ENCODE measurements at places on chromosomes 5 and 9.

- DNase-seq = no peak
These were observed 105.8 kb downstream of the SREK1 start for GRCh38 chr5:66249920-66250319.

DNA sequence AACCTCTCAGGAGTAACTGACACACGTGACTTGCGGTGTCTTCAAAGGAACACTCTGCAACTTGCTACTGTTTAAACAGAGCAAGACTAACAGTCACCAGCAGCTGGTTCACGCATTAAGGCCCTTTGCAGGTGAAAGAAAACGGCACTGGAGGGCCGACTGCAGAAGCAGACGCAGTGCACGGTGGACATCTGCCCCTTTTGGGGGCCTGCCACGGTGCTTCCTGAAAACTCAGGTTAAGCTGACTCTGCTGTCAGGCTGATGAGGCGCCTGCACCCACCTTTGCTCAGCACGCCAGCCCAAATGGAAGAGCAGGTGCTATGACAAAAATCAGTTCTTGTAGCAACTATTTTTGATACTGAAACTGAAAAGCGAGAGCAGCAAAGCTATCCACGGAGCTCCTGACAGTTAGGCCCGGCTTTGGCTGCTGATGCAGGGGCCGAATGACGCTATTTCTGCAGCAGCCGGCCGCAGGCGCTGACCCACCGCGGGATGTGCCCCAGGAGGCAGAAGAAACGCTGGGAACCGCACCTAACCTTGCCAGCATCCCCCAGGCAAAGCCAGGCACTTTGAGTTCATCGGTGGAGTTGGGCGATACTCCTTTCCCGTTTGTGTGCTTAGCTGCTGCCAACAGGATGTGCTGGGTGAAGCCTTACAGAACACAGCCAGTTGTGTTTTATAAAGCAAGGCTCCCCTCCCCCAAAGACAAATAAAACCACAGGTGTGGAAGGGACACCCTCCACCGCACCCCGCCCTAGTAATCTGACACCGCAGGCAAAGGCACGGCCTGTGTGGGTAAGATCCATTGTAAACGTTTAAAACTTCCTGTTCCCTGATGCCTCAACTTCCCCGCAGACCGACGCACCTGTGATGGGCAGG lies 21.1 kb upstream of the TERT start:
- DNase-seq = peak; percentile 74

- DNase-seq = no peak
These were observed 4.8 kb upstream of the TTC23L start for GRCh38 chr5:34833976-34834793.

- DNase-seq = no peak
These were observed 549.9 kb downstream of the ANXA1 start for GRCh38 chr9:73701415-73702057.

- no peak for DNase-seq
These were observed 3.7 kb downstream of the SPIN1 start for GRCh38 chr9:88391921-88392320.

DNA sequence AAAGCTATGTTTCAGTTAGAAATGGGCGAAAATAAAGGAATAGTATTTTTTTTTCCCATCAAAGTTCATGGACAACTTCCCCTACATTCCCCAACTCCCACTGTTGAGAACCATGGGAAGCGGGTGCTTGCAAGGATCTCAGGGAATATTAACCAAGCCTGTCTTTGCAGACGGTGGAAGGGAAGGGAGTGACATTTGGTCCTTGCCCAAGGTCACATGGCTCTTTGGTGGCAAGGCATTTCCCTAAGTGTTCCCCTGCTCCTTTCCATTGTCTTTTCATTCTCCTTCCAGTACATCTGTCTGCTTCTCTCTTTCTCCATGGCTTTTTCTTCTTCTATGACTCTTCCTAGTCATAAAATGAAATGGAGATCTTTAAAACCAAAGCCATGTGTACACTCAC lies 19.0 kb downstream of the C9orf57 start:
- DNase-seq = no peak

DNA sequence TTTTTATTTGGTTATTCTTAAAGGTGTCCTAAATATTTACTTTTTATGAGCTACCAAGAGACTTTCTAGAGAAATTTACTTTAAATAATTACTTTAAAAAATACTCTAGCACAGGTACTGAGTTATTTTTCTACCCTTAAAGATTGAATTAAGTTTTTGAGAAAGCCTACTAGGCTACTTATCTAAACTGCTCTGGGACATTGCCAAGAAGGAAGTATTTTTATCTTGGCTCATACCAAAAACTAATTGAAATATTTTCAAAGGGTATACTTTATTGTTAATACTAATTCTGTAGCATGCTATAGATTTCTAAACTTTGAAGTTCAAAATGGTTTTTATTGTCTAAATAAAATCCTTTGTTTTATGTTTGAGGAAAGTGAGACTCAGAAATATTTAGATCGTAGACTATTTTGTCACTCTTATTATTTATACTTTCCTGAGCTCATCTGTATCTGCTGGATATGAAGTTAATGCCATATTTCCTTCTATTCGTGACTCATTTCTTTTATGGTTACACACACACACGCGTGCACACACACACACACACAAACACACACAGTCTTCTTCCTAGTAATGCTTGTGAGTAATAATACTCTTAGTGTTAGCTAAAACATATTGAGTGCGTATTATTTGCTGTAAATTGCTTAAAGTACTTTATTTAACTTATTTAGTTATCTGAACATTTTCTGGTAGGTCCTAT lies 89.5 kb downstream of the MAN2A1 start:
- DNase-seq = no peak

GRCh38 chr5:114355086-114355830 lies 6.6 kb upstream of the KCNN2 start:
- DNase-seq = no peak

Data from CD8-positive, alpha-beta T cell (primary cell).